Skin of body (tissue), 3 donors: ENCODE measurements at places on chromosomes 7 and 10.
A peak's percentile ranks its signal among the peaks of the same experiment; 100 is the strongest.

DNA sequence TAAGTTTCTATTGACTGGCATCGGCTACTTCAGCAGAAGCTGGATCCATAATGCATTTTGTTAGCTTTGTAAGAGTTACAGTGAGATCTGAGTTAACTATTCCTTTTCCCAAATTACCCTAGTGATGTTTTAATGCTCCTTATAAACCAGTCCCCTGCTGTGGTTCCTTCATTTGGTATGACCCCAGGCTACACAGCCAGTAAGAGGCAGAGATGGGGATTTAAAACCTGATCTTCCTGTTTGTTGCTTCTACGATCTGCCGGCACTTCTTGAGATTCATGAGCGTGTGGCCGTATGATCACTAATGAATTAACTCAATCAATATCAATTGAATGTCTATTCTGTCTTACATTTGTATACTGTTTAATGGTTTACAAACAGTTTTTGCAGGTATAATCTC lies 86.1 kb downstream of the CACNB2 start:
- no peak for DNase-seq

DNA sequence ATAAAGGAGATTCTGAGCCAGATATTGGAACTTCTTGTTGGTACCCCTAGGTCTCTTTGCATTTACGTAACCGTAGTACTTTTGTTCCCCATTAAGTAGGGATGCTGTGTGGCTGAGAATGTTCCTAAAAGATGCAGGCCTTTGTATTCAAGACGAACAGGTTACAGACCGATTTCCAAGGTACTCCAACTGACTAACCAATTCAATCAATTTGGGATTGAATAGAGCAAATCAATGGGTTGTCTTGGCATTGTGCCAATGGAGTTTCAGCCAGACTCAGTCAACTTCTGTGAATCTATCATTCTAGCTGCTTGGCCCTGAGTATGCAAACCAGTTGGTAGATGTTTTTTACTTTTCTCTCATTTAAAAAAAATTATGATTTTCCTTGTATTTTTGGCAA lies 347.3 kb upstream of the NPVF start:
- no peak for DNase-seq

DNA sequence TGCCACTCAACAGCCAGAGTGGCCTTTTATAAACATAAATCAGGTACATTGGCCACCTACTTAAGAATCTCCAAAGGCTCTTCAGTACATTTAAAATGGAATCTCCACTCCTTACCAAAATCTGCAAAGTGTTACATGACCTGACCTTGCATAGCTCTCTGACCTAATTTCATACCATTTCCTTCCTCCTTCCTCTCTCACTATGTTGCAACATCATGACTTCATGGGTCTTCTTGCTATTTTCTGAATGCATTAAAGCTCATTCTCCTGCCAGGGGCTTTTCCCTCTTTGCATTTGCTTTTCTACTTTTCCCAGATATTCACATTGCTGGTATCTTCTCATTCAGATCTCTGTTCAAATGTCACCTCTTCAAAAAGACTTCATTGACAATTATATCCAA lies 22.1 kb upstream of the PPP1R17 start:
- DNase-seq, result no peak

GRCh38 chr10:116255886-116256751 lies 16.9 kb downstream of the GFRA1 start:
- DNase-seq, result no peak

GRCh38 chr7:1725199-1725690 lies 55.2 kb downstream of the ELFN1 start:
- peak; percentile 25 for DNase-seq
